ENCODE measurements at places on chromosomes 5 and 9.

- DNase-seq: no peak
Measured at GRCh38 chr5:35762368-35762767, 94.3 kb upstream of the IL7R start.

GRCh38 chr5:77638763-77639671 lies 504 bp upstream of the OTP start:
- DNase-seq: no peak

DNA sequence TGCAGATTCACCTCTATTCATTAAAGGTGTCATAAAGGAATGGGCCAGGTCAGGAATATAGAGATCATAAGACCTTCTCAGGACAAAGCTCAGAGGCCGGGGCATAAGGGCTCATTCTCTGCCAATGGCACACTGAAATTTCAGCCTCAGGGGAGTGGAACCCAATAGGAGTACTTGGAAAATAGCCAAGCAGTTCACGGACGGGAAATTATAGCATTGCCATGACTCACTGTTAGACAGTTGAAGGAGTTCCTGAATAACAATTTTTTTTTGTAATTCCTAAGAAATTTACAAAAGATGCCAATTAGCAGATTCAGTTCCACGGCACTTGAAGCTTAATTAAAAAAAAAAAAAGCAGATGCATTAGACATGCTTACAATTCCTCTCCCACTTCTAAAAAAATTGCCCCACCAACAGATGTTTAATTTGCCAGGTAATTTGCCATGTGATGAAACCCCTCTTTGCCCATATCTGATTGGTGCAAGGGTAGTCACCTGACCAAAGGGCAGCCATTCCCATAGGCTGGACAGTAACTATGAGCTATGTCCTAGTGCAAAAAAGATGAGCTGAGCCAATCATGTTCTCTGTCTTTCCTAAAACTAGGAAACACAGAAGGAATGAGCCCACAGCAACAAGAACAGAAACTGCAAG lies 58.6 kb downstream of the PTCD2 start:
- no peak for DNase-seq

GRCh38 chr9:90861826-90862740 lies 60.5 kb downstream of the SYK start:
- no peak for DNase-seq

DNA sequence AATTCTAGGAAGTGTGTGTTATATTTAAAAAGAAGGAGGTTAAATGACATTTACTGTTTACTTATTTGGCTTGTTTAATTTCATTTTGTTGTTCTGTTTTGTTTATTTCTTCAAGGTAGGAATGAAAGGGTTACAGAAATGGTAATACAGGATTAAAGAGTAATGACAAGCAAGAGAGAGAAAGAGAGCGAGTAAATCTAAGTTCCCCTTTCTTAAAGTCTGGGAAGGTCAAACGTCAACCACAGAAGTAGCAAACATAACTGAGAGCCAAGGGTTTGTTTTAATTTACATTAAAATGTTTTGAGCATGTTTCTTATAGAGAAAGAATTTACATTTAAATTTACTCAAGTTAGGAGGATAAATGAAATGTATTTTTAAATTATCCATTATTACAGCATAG lies 18.7 kb downstream of the HCN1 start:
- no peak for DNase-seq

- DNase-seq: no peak
Measured at GRCh38 chr5:6551287-6551954, 81.4 kb downstream of the NSUN2 start.

GRCh38 chr5:1634337-1634661 lies 110.5 kb upstream of the LPCAT1 start:
- DNase-seq: no peak

DNA sequence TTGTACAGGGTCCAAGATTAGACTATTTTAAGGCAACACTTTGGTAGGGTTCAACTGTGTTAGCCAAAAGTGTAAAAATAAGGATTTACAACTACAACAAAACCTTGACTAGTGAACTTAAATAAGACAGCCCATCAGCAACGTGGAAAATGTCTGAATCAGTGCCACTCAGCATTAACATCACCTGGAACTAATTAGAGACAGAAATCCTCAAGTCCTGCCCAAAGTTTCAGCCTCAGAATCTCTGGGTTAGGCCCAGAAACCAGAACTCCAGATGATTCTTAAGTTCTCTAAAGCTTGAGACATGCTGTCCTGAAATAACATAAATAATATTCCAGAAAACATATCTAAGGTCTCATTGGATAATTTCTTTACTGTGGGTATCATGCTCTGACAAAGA lies 118.6 kb downstream of the SEMA6A start:
- DNase-seq: no peak

- no peak for DNase-seq
Measured at GRCh38 chr5:82815871-82816270, 261.3 kb downstream of the TMEM167A start.

GRCh38 chr5:2001300-2001699 lies 118.6 kb upstream of the IRX4 start:
- DNase-seq: no peak

GRCh38 chr5:170338933-170339779 lies 41.6 kb upstream of the LCP2 start:
- no peak for DNase-seq

- DNase-seq: no peak
Measured at GRCh38 chr5:36481454-36482120, 124.8 kb upstream of the SLC1A3 start.

DNA sequence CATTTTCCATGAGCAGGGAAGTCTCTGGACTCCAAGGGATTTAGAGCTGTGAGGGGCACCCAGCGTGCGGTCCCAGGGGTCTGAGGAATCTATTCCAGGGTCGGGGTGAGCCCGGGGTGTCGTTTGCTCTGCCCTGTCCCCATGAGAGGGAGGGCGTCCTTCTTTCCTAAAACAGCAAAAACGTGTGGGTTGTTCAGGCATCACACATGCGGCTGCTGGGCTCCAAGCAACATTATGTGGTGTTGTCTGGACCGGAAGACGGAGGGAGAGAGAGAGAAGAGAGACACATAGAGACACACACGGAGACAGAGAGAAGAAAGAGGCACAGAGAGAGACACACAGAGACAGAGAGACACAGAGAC lies 42.7 kb upstream of the COL5A1 start:
- no peak for DNase-seq

DNA sequence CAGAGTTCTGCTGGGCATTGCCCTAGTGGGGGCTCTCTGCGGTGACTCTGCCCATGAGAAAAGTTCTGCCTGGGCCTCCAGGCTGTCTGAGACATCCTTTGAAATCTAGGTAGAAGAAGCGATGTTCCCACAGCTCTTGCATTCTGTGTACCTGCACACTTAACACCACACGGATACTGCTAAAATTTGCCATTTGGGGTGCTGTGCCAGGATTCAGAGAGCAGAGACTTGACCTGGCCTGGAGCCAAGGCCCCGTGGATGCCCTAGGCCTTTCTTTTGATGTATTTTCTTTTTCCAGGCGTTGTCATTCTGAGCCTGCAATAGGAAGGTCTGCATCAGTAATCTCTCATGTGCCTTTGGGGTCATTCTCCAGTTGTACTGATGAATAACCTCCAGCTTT lies 89.3 kb upstream of the IL12B start:
- no peak for DNase-seq

- DNase-seq: no peak
Measured at GRCh38 chr9:88938189-88938588, 53.1 kb upstream of the S1PR3 start.

- no peak for DNase-seq
Measured at GRCh38 chr9:96489482-96489979, 39.6 kb downstream of the HABP4 start.

DNA sequence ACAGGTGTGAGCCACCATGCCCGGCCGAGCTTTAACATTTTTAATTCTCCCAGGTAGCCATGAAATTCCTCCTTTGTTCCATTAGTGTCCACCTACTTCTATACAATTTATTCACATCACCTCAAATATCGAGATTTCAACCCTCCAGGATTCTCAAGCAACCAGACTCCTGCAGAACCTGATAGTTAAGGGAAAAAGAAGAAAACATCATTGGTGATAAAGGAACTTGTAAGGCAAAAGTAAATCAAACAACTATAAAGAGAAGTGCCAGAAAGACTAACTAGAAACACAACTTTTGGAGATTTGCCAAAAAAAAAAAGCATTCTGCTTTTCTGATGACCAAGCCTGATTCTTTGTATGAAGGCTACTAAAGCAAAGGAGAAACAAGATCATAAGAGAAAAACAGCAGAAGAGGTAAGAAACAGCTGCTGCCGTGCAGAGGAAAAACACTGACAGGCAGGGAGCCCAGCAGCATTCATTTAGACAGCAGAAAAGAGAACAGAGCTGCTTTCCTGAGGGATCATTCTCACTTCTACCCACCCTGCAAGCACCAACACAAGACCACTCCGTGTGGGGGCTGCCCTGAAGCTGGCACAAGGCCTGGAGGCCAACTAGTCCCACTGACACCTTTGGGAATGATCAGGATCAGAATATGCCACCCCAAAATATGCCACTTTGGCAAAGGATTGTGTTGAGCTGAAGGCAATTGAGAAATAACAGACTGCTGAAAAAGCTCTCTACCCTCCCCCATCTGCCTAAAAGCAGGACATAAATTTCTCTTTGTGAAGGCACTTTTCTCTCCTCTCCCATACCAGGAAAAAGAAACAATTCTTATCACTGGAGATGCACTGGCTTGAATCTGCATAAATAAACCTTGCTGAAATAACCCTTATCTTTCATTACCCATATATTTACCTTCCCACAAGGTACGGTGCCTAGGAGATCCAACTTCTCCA lies 75.1 kb downstream of the ALDH7A1 start:
- no peak for DNase-seq

DNA sequence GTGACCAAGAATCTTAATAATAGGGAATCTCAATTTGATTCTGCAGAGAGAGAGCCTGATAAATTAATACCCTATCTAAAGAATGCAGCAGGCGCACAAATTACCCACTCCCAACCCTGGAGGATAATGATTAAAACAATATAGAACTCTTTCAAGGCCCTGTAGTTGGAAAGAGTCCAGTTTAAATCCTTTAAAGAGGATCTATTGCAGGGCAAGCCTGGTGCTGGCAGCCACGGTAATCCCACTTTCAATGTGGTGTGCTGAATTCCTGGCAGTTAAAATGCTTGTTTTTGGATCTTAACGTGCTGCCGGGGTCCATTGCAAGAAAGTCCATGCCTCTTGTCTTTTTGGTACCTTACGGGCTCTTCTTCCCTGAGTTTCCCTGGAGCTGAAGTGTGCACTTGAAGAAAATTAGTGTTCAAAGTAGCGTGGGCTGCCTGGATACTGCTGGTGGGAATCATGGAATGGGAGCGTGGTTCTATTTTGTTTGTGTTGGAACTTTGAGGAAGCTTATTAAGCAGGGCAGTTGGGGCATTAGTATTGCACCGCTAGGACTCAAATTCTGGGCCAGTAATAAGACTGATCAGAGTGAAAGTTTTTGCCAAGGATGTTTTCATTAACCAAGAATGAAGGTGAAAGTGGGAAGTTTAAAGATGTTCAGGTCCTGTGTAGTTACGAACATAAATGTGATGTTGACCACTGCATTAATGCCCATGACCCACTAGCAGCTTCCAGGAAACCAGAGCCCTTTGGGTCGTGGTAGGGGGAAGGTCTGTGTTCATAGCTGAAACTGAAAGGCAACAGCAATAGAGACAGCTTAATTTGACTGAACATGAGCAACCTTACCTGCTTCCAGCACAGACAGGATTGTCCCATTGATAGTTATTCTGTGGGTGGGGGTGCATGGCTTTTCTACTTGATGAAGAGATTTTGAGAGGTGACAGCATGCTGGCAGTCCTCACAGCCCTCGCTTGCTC lies 20.8 kb downstream of the MARCHF6 start:
- DNase-seq: no peak

GRCh38 chr5:200985-201384 lies 9.7 kb downstream of the LRRC14B start:
- DNase-seq: no peak

GRCh38 chr9:84597131-84597530 lies 72.4 kb upstream of the NTRK2 start:
- no peak for DNase-seq

GRCh38 chr5:132176987-132177386 lies 50.7 kb downstream of the P4HA2 start:
- no peak for DNase-seq

GRCh38 chr9:114850871-114851270 lies 45.0 kb upstream of the TNFSF15 start:
- no peak for DNase-seq

DNA sequence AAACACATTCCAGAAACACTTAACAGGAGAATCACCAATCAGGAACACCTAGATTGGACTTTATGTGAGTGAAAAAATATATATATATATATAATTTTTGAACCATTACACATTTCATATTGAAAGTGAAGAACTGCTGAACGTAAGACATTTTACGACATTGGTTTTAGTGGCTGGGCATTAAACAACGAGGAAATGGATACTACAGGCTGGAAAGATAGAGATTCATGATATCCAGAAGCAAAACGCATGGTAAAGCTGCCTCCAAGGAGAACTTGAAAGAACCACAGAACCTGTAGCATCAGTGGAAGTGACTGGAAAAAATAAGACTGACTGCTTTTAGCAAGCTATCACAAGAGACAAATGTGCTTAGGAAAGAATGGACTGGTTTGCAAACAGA lies 13.2 kb upstream of the NDUFS4 start:
- no peak for DNase-seq

DNA sequence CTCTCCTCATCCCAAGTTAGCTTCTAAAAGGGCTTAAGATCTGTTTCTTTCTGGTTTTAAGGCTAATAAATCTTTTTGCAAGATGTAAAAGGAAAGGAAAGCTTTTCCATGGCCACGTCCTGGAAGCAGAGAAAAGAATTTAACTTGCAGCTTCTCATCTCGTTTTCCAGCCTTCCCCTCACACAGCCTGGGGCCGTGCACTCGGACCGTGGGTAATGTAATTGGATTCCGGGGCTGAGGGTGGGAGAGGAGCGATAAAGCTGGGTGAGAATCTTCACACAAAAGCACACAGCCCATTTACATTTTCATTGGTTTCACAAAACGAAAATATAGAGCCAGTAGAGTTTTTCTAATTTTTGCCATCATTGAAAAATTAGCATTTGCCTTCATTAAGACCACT lies 91.2 kb downstream of the IRX2 start:
- no peak for DNase-seq

DNA sequence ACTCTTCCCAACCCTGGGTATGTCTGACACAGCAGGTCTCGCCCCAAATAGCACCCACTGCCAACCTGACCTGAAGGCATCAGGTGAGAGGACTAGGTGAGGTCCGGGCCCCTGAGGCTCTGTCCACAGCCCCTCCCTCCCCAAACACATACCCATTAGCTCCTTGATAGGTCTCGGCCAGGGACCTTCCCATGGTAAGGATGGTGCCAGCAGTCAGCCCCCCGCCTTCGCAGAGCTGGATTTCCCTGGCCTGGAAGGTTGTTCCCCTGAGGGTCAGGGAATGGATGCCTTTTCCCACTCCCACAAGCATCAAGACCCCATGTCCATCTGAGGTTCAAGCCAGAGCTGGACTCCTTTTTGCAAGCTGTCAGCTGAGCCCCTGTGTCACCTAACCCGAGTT lies 2.7 kb downstream of the ENHO start:
- no peak for DNase-seq

Measured in cortex of kidney (tissue), 1 donor.